ENCODE measurements at places on chromosomes 3 and 15.

DNA sequence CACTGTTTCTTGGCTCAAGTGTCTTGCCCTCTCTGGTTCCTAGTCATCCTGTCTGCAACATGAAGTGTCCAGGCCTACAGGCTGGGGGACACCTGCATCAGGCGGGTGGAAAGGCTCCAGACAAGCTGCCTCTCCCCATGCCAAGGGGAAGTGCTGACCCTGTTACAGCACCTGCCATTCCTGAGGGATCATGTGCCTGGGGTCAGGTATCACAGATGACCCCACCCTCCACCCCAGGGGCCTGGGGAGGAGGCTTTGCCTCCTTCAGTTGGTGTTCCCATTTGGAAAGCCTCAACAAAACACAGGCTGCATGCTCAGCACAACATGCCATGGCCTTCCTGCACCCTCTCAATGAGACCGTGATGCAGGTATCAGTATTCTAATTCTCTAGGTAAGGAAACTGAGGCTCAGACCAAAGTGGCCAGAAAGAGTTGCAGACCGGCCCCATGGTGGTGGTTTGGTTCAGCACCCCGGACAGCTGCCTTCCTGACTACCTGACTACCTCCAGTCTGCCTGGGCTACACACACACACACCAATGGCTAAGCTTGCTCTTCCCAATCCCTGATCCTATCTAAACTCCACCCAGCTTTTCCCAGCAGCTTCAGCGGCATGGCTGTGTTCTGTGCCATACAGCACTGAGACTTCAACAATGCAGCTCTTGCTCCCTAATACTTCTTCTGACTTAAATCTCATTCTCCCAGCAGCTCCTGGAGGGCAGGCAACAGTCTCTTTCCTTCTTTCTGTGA, 69.7 kb upstream of the LINGO1 start:
- DNase-seq, result no peak

GRCh38 chr15:91308199-91308598, 208.1 kb downstream of the SV2B start:
- no peak for DNase-seq

- peak; percentile 31 for DNase-seq
These were observed 34.4 kb downstream of the C3orf80 start for GRCh38 chr3:160259589-160259988.

- peak; percentile 93 for DNase-seq
These were observed 13.5 kb downstream of the SNX33 start for GRCh38 chr15:75661100-75661755.

GRCh38 chr3:44729384-44729910, at the start of gene ZNF501:
ZNF501 (plus strand) TSS chr3:44729635; CDS start chr3:44734422, 4,787 bp downstream.
- DNase-seq, result peak; percentile 77

- DNase-seq, result no peak
These were observed 73.2 kb downstream of the CD47 start for GRCh38 chr3:108017587-108017986.

DNA sequence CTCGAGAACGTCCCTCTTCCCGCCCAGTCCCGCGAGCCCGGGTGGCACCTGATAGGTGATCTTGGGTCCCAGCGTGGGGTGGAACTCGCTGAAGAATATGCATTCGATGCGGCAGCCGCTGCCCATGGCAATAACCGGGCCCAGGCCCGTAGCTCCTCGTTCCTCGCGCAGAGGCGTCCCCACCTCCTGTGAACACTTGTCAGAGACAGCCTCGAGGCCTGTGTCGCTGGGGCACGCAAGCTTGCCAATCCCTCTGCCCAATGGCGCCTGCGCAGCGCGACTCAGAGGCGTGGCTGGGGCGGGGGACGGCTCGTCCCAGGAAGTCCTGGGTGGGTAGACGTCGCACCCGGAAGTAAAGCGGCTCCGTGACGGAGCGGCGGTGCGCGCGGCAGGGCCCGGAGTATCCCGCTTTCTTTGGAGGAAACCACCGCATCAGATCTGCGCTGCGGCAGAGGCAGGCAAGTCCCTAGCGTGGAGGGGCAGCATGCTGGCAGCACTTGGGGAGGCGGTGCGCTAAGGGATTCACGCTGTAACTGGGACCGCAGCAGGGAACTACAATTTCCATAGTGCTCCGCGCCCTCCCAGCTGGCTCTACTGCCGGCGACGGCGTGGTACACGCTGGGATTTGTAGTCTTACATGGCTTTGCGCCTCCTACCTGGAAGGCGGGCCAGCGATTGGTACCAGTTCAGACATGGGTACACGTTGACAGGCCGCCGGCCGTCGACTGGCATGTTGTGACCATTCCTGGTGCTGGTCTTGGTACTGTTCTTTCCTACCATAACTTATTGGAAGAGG, at the start of the genes CYB561D2 and NPRL2:
Gene CYB561D2 (plus strand): TSS at position 336 of the 796 bp plus-strand sequence. CDS start 572 bp downstream, outside the sequence.
Gene NPRL2 (minus strand): TSS at position 249 of the 796 bp plus-strand sequence. CDS start 123 bp downstream, at position 126.
- peak; percentile 87 for DNase-seq

DNA sequence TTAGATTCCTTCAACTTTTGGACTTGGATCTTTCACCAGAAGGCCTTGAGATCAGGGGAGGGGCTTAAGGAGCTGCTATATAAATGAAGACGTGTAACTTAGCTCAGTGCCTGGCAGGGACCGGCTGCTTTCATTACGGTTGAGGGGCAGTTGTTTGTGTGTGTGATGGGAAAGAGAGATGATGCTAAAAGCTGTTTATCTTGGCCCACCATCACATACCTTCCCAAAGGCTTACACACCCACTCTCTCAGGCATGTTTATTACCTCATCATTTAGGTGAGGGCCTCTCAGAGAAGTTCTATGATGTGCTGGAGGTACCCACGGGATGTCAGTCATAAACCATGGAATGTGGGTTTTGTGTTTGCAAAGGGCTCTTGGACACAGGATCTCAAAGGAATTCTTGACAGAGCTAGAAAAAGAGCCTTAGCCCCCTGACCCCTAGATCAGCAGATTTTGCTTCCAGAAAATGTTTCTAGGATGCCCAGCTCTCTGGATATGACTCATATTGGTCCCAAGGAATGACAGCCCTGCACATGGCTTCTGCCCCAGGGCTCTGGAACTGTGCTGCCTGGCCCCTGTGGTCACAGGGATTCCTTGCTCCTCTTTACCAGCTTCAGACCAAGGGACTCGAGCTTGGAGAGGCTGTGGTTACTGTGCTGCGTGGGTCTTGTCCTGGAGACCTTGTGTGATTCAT, 15.9 kb upstream of the SMAD3 start:
- peak; percentile 55 for DNase-seq

GRCh38 chr15:72368899-72369298, 6.9 kb downstream of the HEXA start:
- no peak for DNase-seq

- peak; percentile 53 for DNase-seq
These were observed 25.0 kb upstream of the BFSP2 start for GRCh38 chr3:133374708-133375402.

Measured in stromal cell of bone marrow (primary cell).